ENCODE measurements at places on chromosomes 11 and 22.

DNA sequence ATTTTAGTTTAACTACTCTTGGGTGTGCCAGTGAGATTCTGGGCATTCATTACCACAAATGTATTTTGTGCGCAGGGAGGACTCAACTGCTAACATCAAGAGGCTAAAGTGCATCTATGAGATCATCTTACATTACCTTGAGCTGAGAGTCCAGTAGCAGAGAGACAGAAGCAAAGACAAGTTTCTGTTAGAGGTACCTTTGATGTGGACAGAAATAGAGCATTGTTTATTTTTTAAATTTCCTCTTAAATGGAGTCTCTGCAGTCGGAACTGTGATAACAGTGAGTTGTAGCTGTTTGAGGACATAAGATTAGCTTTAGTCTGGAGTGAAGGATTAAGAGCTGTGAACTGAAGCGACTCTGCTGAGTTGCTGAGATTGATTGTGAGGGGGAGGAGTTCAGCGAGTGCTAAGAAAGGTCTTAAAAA is 297.0 kb downstream of the CADM1 start:
- no peak for DNase-seq

DNA sequence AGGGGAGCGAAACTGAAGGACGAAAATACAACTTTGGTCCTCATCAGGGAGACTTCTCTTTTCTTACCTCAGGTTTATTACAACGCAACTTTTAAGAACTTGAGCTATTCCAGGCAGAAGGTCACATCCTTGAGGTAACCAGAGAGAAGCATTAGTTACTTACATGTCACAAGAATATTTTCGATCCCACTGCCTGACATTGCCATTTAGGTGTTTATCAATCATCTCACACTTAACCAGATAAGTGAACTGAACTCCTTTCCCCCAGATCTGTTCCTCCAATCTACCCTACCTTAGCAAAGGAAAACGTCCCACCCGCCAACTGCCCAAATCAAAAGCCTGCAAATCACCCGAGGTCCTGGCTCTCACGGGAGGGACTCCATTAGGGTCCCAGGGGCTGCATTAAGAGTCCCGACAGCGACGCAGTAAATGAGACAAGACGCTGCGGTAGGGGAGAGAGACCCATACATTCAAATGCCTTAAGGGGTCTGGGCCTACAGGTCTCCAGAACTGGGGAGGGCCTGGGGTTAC is 734 bp downstream of the ZNF280B start:
- DNase-seq = no peak

DNA sequence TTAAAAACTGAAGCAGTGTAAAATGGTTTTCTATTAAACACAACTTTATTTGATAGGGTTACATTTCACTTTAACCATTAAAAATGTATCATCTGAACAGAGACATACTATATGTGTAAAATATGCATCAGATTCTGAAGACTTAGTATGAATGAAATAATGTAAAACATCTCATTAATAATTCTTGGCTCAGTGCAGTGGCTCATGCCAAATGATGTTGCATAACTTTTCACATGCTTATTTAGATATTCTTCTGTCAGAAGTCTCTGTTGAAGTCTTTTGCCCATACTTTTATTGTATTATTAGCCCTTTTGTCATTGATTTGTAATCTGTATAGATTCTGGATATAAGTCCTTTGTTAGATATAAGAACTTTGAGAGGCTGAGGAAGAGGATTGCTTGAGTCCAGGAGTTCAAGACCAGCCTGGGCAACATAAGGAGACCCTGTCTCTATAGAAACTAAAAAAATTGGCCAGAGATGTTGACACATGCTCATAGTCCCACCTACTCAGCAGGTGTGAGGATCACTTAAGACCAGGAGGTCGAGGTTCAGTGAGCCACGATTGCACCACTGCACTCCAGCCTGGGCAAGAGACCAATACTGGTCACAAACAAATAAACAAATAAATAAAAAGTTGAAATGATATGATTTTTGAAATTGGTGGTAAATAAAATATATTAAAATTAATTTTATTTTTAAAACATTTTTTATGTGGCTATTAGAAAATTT is 73.8 kb upstream of the PARVA start:
- DNase-seq = no peak

DNA sequence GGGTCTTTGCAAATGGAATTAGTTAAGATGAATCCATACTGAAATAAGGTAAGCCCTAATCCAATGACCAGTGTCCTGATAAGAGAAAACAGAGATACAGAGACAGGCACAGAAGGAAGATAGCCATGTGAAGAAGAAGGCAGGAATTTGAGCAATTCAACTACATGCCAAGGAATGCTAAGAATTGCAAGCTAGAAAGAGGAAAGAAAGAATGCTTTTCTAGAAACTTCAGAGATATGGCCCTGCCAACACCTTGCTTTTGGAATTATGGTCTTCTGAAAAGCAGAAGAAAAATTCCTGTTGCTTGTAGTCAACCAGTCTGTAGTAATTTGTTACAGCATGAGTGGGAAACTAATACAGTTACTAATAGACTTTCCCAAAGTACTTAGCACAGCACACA is 111.3 kb downstream of the SLC17A6 start:
- no peak for DNase-seq

DNA sequence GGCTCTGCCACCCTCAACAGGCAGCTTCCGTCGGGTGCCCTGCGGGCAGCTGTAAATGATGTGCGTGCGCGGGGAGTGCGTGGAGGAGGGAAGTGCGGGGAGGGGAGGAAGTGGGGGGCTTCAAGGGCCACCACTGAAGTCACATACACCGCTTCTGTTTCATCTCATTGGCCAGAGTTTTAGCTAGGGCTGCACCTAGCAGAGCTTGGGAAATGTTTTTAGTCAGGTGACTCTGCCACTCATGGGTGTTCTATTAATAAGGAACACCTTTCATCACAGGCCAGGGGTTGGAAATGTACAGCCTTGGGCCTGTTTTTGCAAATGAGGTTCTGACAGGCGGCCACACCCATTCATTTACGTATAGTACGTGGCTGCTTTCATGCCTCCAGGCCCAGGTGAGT is 14.6 kb downstream of the FAM118A start:
- DNase-seq = no peak

DNA sequence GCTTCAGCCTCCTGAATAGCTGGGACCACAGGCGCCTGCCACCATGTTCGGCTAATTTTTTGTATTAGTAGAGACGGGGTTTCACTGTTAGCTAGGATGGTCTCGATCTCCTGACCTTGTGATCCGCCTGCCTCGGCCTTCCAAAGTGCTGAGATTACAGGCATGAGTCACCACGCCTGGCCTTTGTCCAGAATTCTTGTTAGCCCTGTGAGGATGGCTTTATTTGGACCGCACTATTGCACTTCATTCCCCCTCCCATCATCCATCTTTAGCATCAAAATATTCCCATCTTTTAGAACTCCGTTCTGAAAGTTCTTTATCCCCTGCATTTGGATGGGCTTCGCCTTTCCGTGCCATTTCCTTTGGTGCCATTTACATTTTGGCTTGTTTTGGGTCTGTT is 2.6 kb downstream of the SAMM50 start:
- no peak for DNase-seq

DNA sequence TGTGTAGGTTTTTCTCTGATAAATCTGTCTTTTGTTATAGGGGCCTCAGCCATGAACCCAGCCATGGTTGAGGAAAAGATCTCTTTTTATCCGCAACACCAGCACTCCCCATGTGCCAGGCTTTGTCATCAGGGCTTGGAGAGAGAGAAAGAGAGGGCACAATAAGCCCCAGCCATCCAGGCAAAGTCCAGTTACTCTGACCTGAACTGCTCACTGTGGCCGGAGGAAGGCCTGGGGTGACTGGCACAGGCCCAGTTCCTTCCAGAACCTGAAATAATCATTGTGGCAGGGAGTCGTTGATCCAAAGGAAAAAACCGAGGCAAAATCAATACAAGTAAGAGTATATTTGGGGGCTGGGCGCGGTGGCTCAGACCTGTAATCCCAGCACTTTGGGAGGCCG is 3.9 kb upstream of the ARHGAP8 start:
- no peak for DNase-seq

GRCh38 chr11:108887436-108888238 is 222.8 kb downstream of the DDX10 start:
- no peak for DNase-seq

- no peak for DNase-seq
Measured at GRCh38 chr22:32589007-32589406, 114.4 kb downstream of the FBXO7 start.

- DNase-seq = no peak
Measured at GRCh38 chr22:32951076-32951806, 106.9 kb downstream of the SYN3 start.

DNA sequence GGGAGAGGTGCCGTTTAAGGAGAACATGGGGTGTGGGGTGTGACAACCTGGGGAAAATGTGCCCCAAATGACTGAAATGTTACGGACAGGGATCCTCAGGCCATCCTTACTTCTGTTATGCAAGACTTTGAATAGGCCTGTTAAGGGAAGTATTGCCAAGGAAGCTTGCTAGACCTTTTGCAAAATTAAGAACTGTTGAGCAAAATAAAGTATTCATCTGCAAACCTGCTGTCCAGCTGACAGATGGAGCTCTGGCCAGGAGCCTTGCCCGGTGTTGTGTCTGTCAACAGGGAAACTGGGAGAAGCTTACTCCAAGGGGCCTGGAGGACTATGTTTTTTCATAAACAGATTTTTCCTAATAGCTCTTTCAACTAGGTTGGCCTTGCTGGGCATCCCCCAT is 48.0 kb downstream of the FAT3 start:
- no peak for DNase-seq

GRCh38 chr11:76704171-76704948 is 33.8 kb upstream of the LRRC32 start:
- no peak for DNase-seq

DNA sequence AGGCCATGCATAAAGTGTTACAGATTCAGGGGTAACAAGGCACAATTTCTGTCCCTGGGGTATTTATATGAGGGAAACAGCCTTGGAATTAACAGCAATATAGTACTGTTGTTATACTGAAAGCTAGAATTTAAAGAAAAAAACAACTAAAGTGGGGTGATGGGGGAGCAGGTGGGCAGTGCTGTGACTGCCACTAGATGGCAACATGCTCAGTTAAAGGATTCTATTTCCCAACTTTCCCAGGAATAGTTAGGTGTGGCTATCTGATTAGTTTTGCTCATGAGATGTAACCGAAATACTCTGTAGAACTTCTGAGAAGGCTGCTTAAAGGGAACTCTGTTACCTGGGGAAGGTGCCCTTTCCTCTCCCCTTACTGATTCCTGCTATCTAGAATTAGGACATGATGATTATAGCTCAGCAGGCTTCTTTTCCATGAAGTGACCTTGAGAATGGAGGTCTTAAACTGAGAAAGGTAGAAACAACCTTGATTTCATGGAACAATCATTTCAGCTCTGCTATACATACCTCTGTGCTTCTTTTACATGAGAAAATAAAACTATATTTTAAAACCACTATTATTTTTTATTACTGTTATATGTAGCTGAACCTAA is 102.6 kb downstream of the RELT start:
- DNase-seq = no peak

DNA sequence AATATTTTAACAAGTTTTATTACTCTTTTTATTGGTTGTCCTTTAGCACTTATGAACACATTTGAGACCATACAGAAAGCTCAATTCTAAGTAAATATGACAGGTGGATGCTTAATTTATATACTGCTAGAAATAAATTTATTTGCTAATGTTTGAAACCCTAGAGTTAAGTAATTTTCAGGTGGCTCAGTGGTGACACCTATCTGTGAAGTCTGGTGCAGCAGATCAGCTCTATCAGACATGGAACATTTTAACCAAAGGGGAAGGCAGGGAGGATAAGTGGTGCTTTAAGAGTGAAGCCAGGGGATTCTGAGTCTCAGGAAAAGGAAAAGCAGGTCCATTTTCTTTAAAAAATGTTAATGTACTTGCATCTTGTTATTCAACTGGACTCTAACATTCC is 175.8 kb downstream of the DSCAML1 start:
- peak; percentile 13 for DNase-seq

- DNase-seq = no peak
Measured at GRCh38 chr22:17492247-17492646, 71.1 kb upstream of the SLC25A18 start.

GRCh38 chr22:17705951-17706900 is 67.7 kb downstream of the BCL2L13 start:
- DNase-seq = peak; percentile 74

DNA sequence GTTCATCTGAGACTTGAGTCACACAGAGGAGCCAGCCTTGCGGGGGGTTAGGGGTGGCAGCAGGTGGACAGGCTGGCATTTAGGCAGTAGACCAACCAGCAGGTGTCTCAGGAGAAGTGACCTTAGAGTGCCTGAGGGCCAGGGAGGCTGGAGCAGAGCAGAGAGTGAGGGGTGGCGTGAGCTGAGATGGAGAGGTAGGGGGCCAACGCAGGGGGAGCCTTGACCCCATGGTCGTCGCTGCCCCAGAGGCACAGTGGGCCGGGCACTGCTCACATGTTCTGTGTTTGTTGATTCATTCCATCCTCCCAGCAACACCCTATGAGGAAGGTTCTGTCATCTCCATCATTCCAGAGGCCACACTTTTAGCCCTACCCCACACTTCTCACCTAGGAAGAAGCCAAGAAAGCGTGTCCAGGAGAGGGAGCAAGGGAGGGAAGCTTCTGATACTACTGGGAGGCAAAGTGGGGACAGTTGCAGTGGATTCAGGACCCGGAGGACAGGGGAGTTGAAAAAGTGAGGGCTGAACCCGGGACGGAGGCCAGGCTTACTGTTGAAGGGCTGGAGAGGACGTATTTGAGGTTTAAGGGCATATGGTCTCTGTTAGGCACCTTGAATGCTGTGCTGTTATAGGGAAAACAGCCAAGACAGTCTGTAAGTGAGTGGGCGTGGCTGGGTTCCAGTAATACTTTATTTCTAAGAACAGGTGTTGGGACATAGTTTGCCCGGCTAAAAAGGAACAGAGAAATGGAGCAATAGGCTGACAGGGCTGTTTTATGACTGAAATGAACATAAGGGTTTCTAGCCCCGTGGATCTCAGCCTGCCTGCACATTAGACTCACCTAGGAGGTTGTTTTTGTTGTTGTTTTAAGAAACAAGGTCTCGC is 7.3 kb downstream of the SART1 start:
- DNase-seq = no peak

GRCh38 chr11:77142091-77142975 is 14.3 kb downstream of the MYO7A start:
- DNase-seq = peak; percentile 45

DNA sequence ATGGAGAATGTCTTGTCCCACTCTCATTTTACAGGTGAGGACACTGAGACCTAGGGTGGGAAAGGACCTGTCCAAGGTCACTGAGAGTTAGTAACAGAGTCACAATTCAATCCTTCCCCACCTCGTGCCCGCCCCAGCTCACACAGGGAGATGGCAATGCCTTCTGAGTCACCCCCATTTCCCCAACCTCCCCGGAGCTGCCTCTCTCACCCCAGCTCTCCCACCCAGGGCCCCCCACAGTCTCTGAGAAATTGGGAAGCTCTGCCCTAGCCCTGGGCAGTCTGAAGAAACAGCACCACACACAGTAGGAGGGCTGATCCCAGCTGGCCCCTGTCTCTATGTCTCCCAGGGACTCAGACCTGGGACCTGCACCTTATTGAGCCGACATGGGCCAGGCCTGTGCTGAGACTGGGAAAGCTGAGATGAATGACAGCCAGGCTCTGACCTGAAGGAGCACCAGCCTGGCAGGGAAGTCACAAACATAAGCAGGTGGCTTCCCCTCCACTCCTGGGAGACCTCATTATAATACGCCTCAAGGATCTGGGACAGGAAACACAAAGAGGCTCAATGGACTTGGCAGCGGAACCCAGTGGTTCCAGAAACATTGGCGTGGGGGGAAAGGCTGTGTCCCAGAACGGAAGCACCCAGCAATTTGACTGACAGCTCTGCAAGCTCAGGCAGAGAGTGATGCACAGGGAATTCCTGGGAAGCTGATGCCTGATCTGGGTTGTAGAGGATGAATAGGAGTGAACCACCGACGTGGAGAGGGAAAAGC is 51.0 kb downstream of the CD6 start:
- DNase-seq = no peak

GRCh38 chr11:115931548-115932083 is 427.4 kb upstream of the CADM1 start:
- DNase-seq = no peak
